Activated naive CD4-positive, alpha-beta T cell (primary cell): ENCODE measurements at places on chromosomes 7 and 10.

GRCh38 chr10:102782673-102783551, 39.2 kb downstream of the WBP1L start:
- DNase-seq = no peak

GRCh38 chr7:47657126-47657525, 75.2 kb upstream of the TNS3 start:
- no peak for DNase-seq

GRCh38 chr7:3165681-3166580, 122.3 kb upstream of the CARD11 start:
- DNase-seq = no peak

- no peak for DNase-seq
These were observed 947 bp downstream of the HOXA3 start for GRCh38 chr7:27151341-27151930.

DNA sequence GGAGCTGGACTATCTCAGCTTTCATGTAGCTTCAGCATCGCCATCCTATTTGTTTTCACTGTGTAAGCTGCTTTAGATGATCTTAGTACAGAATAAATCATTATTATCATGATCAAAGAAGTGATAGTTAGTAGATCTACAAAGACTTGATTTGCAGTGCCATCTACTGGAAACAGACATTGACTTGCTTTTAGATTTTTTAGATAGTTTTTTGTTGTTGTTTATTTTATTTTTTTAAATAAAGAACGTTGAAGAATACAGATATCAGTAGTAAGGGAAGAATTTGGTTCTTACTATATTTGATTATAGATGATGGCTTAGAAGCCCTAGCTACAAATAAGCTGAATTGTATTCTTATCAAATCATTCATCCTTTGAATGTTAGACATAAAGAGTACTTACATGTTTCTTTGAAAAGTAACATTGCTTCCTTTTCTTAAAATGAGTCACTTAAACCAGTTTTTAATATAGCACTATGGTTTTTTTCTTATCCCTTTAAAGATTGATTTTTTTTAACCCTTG, 6.3 kb upstream of the SFMBT2 start:
- DNase-seq = no peak

GRCh38 chr7:45717537-45718235, 143.5 kb downstream of the ADCY1 start:
- no peak for DNase-seq

- no peak for DNase-seq
These were observed 15.8 kb upstream of the DUSP5 start for GRCh38 chr10:110481919-110482318.

- DNase-seq = no peak
These were observed 116.1 kb downstream of the ST7 start for GRCh38 chr7:117069379-117069778.

GRCh38 chr7:12571691-12572090, 1.2 kb downstream of the SCIN start:
- DNase-seq = no peak

- DNase-seq = no peak
These were observed 22.2 kb upstream of the CAMK2B start for GRCh38 chr7:44347546-44348114.

DNA sequence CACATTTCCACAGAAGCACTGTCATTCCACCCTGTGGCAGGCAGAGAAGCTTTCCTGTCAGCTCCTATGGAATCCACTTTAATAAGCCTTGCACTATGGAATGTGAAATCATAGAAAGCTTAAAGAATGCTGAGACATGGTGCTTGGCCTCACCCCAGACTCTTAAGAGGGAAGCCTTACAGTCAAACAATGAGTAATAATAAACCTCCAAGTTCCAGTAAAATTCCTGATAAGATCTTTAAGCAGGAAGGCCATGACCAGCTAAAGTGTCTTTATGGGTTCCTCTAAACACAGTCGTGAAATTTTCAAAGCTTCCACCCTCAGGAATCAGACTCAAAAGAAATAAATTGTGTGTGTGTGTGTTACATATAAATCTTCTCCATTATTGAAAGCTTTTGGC, 11.9 kb upstream of the TEX36 start:
- no peak for DNase-seq
